ENCODE measurements at places on chromosomes 7 and 10. TPM values are rescaled to one million over a fixed set of nuclear protein-coding genes. Genes with fewer than 3 reads are reported as not detected.

ANKRD2 gene
- total RNA-seq, result 1.8 TPM

ENO4 gene
- under 0.01 TPM for total RNA-seq

GRCh38 chr7:77393261-77393660 is 22.9 kb downstream of the GSAP start:
- no peak for DNase-seq

- no peak for DNase-seq
Measured at GRCh38 chr7:2936301-2936700, 92.2 kb upstream of the GNA12 start.

GRCh38 chr7:81232084-81232799 is 313.4 kb upstream of the SEMA3C start:
- DNase-seq, result no peak

- DNase-seq, result no peak
Measured at GRCh38 chr7:111029141-111029572, 61.8 kb upstream of the LRRN3 start.

DNA sequence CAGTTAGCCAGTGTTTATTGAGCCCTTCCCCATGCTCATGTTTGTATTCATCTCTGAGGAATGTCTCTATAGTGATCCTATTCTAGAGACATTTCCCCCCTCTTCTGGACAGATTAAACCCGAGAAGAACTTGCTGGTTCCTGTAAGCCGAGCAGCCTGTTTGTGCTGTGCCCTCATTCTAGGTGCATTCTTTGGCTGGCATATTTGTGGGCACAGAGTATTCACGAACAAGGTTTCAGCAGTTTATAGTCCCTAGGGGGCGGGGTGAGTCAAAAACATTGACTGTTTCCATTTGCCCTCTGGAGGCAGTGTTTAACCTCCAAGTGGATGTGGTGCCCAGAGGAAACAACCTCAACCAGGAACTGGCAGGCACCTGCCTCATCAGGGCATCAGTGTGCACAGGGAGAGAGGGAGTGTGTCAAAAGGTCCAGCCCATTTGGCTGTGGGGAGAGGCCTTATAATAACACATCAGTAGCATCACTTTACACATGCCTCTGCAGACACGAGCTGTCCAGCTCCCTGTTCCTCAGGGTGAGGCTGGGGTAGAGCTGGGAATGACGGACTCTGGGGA is 273.3 kb upstream of the LRGUK start:
- DNase-seq, result peak; percentile 65

- DNase-seq, result no peak
Measured at GRCh38 chr7:141369422-141369821, 181.8 kb upstream of the AGK start.

- no peak for DNase-seq
Measured at GRCh38 chr7:55043691-55044370, 25.0 kb downstream of the EGFR start.

- DNase-seq, result no peak
Measured at GRCh38 chr7:45187946-45188411, 30.4 kb downstream of the RAMP3 start.

DNA sequence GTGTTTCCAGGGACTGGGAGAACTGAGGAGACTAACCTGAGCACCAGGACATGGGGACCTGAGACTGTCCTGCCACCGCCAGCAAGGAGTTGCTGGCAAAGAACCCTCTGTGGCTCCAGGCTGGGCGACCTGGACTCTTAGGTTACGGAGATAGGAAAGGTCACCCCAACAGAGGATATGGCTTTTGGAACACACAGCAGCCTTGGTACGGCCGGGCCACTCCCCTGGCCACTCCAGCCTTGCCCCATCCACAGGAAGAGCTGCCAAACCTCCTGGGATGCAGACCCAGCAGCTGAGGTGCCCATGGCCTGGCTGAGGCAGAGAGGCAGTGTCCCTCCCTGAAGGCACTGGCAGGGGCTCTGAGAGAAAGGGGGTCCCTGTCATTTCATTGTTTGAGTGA is 137.8 kb downstream of the OAT start:
- DNase-seq, result no peak

- no peak for DNase-seq
Measured at GRCh38 chr10:124300224-124300623, 118.5 kb downstream of the OAT start.

PROSER2 gene
- total RNA-seq, result 1.8 TPM

DNA sequence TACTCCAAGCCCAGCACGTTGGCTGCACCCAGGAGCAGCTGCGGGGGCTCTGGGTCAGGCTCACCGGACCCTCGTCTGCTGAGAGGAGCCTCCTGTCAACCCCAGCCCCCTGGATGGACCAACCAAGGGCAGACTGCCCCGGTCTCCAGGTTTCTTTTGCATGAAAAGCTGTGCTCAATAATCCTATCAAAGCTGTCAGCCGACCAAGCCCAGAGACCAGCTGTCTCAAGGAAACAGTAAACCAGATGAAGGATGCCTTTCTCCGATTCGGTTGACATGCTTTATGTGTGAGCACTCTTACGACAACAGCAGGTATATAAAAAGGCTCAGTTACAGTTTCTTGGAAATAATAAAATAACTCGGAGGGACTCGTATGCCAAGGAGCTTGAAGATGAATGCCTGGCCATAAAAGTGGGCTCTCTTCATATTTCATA is 71.6 kb upstream of the BAIAP2L1 start:
- DNase-seq, result no peak

GRCh38 chr7:100598425-100598824 is 3.7 kb upstream of the PCOLCE start:
- DNase-seq, result peak; percentile 52

- DNase-seq, result no peak
Measured at GRCh38 chr7:77282897-77283296, 83.3 kb upstream of the FGL2 start.

DNA sequence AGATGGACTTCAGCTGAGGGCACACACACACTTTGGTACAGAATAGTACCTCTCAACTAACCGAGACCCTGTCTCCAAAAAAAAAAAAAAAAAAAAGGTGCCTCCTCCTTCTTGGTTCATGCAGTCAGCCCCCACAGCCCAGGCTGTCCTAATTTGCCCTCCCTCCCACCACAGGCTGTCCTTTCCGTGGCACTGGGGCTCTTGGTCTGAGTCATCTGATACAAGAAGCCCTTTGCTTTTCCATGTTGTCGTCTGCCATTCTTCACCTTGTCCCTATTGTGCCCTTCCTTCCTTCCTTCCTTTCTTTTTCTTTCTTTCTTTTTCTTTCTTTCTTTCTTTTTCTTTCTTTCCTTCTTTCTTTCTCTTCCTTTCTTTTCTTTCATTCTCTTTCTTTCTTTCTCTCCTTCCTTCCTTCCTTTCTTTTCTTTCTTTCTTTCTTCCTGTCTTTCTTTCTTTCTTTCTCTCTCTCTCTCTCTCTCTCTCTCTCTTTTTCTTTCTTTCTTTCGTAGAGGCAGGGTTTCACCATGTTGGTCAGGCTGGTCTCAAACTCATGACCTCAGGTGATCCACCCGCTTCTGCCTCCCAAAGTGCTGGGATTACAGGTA is 96.0 kb upstream of the IKZF1 start:
- no peak for DNase-seq

DNA sequence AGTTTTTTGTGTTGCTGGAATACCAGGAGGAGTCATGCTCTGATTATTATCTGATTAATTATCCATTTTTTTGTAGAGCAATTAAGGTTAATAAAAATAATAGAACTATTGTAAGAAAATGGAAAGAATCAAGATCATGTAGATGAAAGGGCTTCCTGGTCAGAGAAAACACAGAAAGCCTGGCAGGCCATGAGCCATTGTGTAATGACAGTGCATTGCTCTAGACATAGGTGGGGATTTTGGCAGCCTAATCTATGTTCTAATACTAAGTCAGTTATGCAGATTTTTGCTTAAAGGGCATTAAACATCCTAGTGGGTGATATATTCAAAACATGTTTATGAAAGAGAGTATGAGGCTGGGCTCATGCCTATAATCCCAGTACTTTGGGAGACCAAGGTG is 198.2 kb downstream of the PPP1R9A start:
- no peak for DNase-seq

DNA sequence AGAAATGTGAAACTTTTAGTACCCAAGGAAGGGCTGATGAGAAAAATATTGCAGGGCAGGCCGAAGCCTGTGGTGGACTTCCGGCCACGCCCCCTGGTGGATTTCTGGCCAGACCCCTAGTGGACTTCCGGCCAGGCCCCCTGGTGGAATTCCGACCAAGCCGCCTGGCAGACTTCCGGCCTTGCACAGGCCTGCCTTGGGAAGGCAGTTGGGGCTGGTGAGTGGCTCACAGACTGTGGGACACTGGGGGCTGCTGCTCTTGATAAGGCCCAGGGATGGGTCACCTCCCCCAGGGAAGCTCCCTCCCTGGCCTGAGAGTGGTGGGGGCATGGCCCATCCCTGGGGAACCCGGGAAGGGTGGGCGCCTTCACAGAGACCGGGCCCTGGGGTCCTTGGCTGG is 116.4 kb upstream of the MKI67 start:
- DNase-seq, result no peak

SLC39A12 gene
- not detected for total RNA-seq

- DNase-seq, result peak; percentile 85
Measured at GRCh38 chr7:119996634-119997033, 276.3 kb upstream of the KCND2 start.

DNA sequence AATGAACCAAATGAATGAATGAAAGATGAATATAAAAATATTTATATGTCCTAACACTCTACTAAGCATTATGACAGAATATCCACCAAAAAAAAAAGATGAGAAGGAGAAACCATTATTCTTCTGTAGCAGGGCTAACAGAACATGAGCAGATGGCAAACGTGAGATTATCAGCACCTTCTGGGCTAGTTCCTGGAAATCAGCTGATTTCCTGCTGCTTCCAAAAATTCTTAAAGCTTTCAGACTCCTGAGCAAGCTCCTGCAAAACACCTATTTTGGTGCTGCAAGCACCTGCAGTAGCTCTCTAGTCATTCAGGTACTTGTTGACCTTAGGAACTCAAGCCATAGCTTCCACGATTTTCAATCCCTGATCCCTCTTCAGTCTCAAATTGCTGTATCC is 51.8 kb downstream of the NPSR1 start:
- DNase-seq, result no peak

- no peak for DNase-seq
Measured at GRCh38 chr10:23558361-23558799, 119.5 kb downstream of the OTUD1 start.

GRCh38 chr10:124627866-124628675 is 116.1 kb downstream of the FAM53B start:
- DNase-seq, result no peak

GRCh38 chr10:52442576-52442975 is 128.5 kb downstream of the DKK1 start:
- peak; percentile 39 for DNase-seq

DNA sequence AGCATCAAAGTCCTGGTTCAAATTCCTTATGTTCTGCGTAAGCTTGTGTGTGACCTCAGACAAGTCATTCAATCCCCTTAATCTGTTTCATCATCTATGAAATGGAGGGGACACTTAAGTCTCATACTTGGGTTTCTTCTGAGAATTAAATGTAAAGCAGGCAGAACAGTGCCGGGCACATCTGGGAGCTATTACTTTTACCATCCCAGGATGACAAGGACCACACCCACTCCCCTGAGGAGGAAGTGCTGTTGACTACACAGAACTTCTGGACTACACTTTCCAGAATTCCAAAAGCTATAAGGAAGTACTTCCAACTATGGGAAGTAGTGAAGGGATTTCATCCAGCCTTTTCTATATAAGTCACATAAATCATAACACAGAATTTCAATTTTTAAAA is 294.9 kb downstream of the IPMK start:
- DNase-seq, result no peak

- no peak for DNase-seq
Measured at GRCh38 chr10:127194111-127194510, 2.3 kb downstream of the INSYN2A start.

DNA sequence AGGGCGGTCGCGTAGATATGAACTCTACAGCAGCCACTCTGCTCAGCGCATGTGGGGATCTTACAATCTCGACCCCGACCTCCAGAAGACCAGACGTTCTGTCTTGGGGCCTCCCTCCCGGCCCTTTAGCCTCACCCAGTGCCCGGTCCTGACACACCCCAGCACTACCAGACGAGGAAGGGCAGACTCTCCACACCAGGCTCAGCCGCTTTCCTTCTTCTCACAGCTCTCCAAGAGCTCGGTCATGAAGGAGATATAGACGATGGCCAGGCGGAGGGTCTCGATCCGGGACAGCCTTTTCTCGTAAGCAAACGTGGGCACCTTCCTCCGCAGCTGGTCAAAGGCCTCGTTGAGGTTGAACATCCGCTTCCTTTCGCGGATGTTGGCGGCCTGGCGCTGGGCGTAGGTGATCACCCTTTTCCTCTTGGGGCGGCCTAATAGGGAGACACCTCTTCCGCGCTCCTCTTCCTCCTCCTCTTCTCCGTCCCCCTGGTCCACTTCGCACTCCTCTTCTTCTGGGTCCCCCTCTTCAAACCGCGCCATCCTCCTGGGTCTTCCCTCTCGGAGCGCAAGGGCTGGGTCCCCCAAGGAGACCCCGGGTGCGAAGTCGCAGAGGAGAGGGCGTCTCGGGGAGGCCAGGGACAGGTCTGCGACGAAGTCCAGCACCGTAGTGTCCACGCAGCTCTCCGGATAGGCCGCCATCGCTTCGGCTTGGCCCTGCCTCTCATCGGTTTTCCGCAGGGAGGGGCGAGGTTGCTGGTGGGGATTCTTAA is at the start of gene FERD3L:
FERD3L (minus strand) TSS at position 761 of the 773 bp plus-strand sequence; CDS start at position 702, 59 bp downstream.
- DNase-seq, result no peak

- DNase-seq, result no peak
Measured at GRCh38 chr10:22321924-22322640, 1.2 kb downstream of the BMI1 start.

GRCh38 chr10:91694170-91694794 is 61.4 kb upstream of the PPP1R3C start:
- peak; percentile 23 for DNase-seq

POM121 gene
- 4.8 TPM for total RNA-seq

DNA sequence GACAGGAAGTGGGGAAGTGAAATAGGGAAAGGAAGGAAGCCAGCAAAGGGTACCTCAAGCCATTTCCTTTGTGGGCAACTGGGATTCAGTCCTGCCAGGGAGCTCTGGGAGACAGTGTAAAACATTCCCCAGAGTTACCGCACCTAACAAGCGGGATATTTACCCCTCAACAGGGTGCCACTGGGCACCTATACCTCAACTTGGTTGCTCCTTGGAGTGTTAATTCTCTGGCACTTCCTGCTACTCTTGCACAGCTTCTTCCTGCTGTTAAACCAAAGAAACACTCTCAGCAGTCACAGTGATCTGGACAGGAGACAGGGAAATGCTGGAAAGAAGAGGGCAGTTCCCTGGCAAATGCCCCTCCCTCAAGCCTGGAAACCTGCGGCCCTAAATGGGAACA is 151.3 kb downstream of the REEP3 start:
- no peak for DNase-seq

Data from fibroblast of lung (primary cell).